ENCODE measurements at places on chromosomes 5 and 9.
A peak's percentile ranks its signal among the peaks of the same experiment; 100 is the strongest.

DNA sequence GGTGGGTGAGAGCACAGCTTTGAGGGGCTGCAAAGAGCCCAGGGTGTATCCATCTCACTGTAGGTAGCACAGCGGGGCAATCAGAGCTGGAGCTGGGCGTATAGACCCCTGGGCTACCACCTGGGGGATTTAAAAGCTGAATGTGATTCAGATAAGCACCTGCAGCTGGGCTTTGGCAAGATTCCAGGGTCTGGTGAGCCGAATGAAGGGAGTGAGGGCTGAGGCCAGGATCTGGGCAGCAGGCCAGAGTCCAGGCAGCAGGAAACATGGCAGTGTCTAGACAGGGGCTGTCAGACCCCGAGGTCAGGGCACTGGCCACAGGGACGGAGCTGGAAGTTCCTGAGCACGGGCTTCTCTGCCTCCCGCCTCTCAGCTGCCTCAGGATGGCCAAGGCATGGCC, 8.7 kb downstream of the ASS1 start:
- DNase-seq, result no peak
- H3K27me3 ChIP-seq, result peaks cover 33% of the 10 kb centered on the region
- H3K27ac ChIP-seq, result no peak overlapping the region
- H3K4me3 ChIP-seq, result no peak overlapping the region
- no peaks in the 10 kb centered on the region for H3K36me3 ChIP-seq
- H3K4me1 ChIP-seq, result no peaks in the 10 kb centered on the region

- H3K27ac ChIP-seq, result no peak overlapping the region
- no peaks in the 10 kb centered on the region for H3K36me3 ChIP-seq
- no peak overlapping the region for H3K4me3 ChIP-seq
- no peak for DNase-seq
Observed at GRCh38 chr9:7185612-7186011, 427.8 kb downstream of the KDM4C start.

- H3K4me1 ChIP-seq, result peaks cover 12% of the 10 kb centered on the region
- no peaks in the 10 kb centered on the region for H3K27me3 ChIP-seq
- no peak overlapping the region for H3K27ac ChIP-seq
- H3K36me3 ChIP-seq, result no peaks in the 10 kb centered on the region
- DNase-seq, result no peak
Observed at GRCh38 chr5:132136906-132137305, 63.3 kb downstream of the CSF2 start.

DNA sequence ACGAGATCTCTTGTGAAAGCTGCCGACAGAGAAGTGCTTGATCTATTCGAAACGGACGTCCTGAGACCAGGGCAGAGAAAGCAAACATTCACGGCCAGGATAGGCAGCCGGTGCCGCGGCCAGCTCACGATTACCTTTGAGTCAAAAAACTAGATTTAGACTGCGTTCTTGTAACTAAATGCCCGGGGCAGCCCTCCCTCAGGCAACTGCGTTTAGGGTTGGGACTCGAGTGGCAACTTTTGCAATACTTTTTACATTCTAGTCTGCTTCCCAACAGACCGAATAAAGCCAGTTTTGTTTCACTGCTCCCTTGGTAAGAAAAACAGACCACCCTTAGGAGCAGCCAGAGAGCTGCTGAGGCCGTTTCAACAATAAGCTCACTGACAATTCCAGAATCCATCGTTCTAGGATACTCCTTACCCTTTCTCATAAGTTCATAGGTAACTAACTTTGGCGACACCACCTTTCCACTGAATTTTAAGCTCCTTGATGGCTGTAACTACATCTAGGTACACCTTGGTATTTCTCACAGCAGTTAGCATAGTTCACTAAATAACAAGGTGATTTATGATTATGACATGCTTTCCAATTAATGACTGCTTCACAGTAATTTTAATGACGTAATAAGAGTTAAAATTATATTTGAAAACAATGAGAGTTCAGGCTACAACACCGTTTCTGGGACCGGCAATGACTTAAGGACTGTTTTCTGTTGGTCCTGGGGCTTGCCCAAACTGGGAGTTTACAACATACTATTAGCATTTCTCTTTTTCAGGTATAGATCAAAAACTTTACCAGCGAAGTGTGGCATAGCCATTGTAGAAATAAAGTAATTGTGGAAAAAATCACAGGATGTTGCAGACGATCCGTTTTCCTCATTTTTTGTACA, 899 bp upstream of the RAPGEF6 start:
- peaks cover 15% of the 10 kb centered on the region for H3K4me1 ChIP-seq
- H3K27ac ChIP-seq, result peak overlapping the region; percentile 96
- DNase-seq, result peak; percentile 32

DNA sequence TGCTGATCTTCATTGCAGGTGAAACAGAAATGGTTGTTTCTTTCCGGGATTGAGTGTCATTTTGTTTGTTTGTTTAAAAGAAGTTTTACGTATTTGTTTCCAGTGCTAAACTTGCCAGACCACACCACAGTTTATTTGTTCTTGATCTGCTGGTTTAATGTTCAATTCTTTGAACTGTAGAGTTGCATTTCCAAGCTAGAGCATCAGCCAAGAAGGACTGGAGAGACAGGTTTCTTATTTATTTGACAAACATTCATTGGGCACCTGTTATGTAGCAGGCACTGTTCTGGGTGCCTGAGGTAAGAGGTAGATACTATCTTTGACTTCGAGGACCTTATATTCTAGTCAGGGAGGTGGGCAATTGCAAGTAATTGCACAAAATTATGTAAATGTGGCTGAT, 45.0 kb downstream of the MCCC2 start:
- H3K4me1 ChIP-seq, result no peaks in the 10 kb centered on the region
- no peak for DNase-seq
- H3K27ac ChIP-seq, result no peak overlapping the region
- H3K36me3 ChIP-seq, result no peaks in the 10 kb centered on the region

DNA sequence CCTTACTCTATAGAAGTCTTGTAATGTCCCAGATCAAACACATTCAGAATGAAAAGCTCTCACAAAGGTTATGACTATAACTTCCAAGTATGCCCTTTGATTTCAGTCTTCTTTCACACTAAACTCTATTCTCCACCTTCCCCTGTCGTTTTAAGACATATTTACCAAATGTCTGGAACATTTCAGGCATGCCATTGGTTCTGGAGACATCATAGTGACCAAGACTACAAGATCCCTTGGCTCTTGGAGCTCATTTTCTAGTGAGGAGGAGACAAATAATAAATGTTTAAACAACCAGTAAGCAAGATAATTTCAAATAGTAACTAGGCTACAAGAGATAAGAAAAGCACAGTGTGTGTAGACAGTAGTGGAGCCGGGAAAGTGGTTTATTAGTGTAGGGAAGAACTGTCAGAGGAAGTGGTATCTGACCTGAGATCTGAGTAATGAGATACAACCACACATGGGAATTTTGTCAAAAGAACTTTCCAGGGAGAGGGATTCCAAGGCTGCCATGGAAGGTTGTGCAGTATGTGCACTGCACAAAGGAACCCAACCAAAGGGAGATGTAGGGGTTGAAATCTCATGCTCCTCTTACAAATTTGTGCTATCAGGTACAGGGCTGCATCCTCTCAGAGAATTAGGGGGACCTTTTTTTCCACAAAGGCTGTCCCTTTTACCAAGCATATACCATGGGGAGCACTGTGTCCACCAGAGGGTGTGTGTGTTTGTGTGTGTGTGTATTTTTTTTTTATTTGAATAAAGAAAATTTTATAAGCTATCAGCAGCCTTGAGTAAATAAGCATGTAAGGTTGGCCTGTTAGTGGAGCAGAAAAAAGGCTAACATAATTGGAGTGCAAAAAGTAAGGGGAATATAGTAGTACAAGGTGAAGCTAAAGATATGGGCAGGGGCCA, 1279.1 kb upstream of the WWC1 start:
- no peaks in the 10 kb centered on the region for H3K27me3 ChIP-seq
- DNase-seq, result no peak
- no peaks in the 10 kb centered on the region for H3K4me1 ChIP-seq
- no peaks in the 10 kb centered on the region for H3K36me3 ChIP-seq
- H3K4me3 ChIP-seq, result no peak overlapping the region

DNA sequence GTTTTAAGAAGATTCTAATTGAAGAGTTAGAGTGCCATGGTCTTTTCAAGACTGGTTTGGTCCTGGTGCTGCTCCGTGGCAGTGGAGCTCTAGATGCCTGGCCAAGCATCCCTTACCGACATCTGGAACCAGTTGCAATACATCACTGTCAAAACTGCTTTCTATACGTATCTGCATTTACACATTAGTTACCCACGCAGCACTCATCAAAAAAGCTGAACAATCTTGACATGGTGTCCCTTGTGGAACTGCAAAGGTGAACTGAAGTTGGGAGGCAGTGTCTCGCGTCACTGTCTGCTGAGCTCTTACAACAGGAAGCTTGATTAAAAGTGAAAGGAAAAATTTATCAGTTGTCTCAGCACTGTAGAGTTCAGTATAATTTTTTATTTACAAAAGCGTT, 82.6 kb downstream of the PBX3 start:
- DNase-seq, result no peak
- H3K27me3 ChIP-seq, result no peaks in the 10 kb centered on the region
- H3K4me1 ChIP-seq, result no peaks in the 10 kb centered on the region
- no peaks in the 10 kb centered on the region for H3K36me3 ChIP-seq

GRCh38 chr5:179880848-179881590, 22.4 kb upstream of the MRNIP start:
- DNase-seq, result no peak
- H3K4me1 ChIP-seq, result no peaks in the 10 kb centered on the region
- no peak overlapping the region for H3K4me3 ChIP-seq
- H3K27ac ChIP-seq, result no peak overlapping the region

- H3K4me1 ChIP-seq, result no peaks in the 10 kb centered on the region
- no peaks in the 10 kb centered on the region for H3K36me3 ChIP-seq
- peaks cover 97% of the 10 kb centered on the region for H3K27me3 ChIP-seq
- DNase-seq, result no peak
Observed at GRCh38 chr9:132168851-132169250, 7.0 kb downstream of the NTNG2 start.

- H3K36me3 ChIP-seq, result no peaks in the 10 kb centered on the region
- no peak overlapping the region for H3K4me3 ChIP-seq
- H3K27me3 ChIP-seq, result no peaks in the 10 kb centered on the region
Observed at GRCh38 chr5:108760512-108760911, 12.8 kb downstream of the FER start.

DNA sequence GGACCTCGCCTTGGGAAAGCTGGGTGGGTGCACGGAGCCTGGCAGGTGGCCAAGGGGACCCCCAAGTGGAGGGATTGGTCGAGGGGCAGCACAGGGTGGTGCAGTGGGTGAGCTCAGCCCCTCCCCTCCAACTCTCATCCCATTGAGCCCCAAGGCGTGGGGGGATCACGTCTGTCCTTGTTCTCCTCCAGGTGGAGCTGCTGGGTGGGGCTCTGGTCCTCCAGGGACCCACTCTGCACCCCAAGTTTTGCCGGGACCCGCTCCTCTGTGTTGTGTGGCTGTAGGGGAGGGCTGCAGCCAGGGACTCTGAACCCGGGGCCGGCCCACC, 3.6 kb upstream of the FUT7 start:
- no peak overlapping the region for H3K4me3 ChIP-seq
- H3K36me3 ChIP-seq, result no peaks in the 10 kb centered on the region
- no peaks in the 10 kb centered on the region for H3K4me1 ChIP-seq

- H3K36me3 ChIP-seq, result no peaks in the 10 kb centered on the region
- H3K4me1 ChIP-seq, result peaks cover 4% of the 10 kb centered on the region
- no peak overlapping the region for H3K4me3 ChIP-seq
- no peaks in the 10 kb centered on the region for H3K27me3 ChIP-seq
Observed at GRCh38 chr5:78594610-78595457, 53.7 kb downstream of the LHFPL2 start.

GRCh38 chr5:36998578-36998977, 122.0 kb downstream of the NIPBL start:
- H3K27me3 ChIP-seq, result no peaks in the 10 kb centered on the region
- H3K4me1 ChIP-seq, result no peaks in the 10 kb centered on the region
- H3K27ac ChIP-seq, result no peak overlapping the region
- H3K4me3 ChIP-seq, result no peak overlapping the region

- no peaks in the 10 kb centered on the region for H3K36me3 ChIP-seq
- no peaks in the 10 kb centered on the region for H3K4me1 ChIP-seq
- H3K27me3 ChIP-seq, result no peaks in the 10 kb centered on the region
- DNase-seq, result no peak
Observed at GRCh38 chr5:169181814-169182213, 119.1 kb downstream of the SLIT3 start.

DNA sequence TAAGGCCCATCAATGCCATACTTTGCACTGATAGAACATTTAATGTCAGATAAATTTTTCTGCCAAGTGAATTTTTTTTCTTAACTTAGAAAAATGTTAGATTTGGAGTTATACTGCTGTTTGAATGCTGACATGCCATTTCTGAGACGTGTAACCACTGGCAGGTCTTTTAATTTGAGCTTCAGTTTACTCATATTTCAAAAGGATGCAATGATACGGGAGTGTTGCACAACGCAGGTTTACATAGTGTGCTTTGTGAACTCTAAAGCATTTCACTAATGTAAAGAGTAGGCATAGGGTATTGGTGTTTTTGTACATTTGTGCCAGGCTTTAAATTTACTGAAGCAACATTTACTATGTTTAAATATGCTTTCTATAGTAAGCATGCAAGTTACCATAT, 4.2 kb downstream of the ZBTB43 start:
- DNase-seq, result no peak
- H3K27me3 ChIP-seq, result no peaks in the 10 kb centered on the region
- no peak overlapping the region for H3K4me3 ChIP-seq
- peaks cover 15% of the 10 kb centered on the region for H3K36me3 ChIP-seq
- H3K27ac ChIP-seq, result no peak overlapping the region

DNA sequence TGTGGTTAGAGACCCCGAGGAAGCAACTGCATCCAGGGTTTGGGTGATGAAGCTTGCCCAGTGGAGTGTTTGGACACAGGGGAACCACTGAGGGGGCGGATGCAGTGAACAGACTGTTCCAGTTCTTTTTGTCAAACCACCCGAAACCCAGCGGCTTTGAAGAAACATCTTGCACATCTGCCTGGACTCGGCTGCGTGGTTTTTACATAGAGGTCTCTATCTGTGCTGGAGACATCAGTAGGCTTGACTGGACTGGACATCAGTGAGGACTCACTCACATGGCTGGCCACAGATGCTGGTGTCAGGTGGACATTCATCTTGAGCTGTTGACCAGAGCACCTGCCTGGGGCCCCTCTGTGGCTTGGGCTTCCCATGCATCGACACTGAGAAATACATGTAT, 15.3 kb upstream of the SPATA31E1 start:
- DNase-seq, result no peak
- no peak overlapping the region for H3K27ac ChIP-seq
- no peaks in the 10 kb centered on the region for H3K36me3 ChIP-seq
- H3K4me1 ChIP-seq, result no peaks in the 10 kb centered on the region

DNA sequence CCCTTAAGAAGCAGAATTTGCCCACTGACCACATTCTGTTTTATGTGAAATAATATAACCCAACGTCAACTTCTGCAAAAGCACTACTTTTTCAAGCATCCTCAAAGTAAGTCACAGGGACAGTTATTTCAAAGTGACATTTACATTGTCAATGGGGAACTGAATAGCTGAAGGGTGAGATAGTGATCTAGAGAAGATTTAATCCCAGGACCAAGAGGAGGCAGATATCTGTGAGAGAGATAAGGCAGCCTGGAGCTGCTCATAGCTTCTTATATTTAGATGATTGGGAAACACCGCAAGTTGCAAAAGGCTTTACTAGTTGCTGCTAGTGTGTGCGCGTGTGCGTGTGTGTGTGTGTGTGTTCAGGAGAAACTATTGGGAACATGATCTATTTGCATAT, 210.4 kb upstream of the RFX3 start:
- DNase-seq, result no peak
- peaks cover 16% of the 10 kb centered on the region for H3K4me1 ChIP-seq
- no peak overlapping the region for H3K27ac ChIP-seq
- no peaks in the 10 kb centered on the region for H3K36me3 ChIP-seq
- no peak overlapping the region for H3K4me3 ChIP-seq
- no peaks in the 10 kb centered on the region for H3K27me3 ChIP-seq

Data from MM.1S (cell line).